ENCODE measurements at places on chromosomes 2 and 18. TPM values are rescaled to one million over a fixed set of nuclear protein-coding genes. Genes with fewer than 3 reads are reported as not detected.
A peak's percentile ranks its signal among the peaks of the same experiment; 100 is the strongest.

Gene PFN4
- 1.5 TPM for total RNA-seq

Gene SERPINB13
- not detected for total RNA-seq

Gene ALLC
- total RNA-seq: not detected

Gene CNGA3
- total RNA-seq: under 0.01 TPM

Gene TTN
- 0.33 TPM for total RNA-seq

Gene TRAPPC8
- 51.1 TPM for total RNA-seq

Gene MEIS1
- total RNA-seq: 119 TPM

Gene ALKAL2
- total RNA-seq: 0.17 TPM

Gene ERICH2
- total RNA-seq: 3.1 TPM

Gene RBM43
- 4.9 TPM for total RNA-seq

Gene MYCN
- not detected for total RNA-seq

Gene MYL1
- not detected for total RNA-seq

Gene SERPINB12
- not detected for total RNA-seq

DNA sequence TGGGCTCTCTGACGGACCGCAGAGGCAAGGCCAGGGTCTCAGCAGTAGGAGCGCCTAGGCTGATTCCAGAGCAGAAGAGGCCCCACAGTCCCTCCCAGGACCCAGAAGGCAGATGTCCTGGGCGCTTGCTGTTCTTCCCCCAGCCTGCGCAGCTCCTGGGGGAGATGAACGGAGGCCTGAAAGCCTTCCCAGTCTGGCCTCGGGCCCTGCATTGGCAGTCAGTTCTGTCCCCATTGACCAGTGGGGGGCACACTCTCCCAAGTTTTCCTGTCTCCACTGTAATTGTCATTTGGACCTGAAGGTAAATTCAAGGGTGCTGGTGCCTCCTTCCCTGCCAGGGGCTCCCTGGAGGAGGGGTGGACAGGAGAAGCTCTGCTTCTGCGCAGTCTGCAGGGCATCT, 345.7 kb downstream of the CYP26B1 start:
- peak; percentile 42 for DNase-seq

DNA sequence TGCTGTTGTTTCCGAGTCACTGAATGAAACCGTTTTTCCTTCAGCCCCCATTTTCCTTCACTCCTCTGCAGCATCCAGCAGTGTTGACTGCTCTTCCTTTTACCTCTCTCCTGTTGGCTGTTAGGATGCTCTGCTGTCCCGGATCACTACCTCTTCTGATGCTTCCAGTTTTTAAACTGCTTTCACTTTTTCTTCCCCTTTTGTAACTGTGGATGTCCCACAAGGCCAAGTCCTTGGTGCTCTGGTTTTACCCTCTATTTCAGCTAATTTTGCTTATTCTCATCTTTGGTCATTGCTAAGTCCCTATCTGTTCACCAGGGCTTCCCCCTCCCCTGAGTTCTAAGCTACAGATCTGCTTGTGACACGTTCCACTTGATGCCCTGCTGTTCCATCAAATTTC, 39.4 kb upstream of the MAP4K3 start:
- no peak for DNase-seq

DNA sequence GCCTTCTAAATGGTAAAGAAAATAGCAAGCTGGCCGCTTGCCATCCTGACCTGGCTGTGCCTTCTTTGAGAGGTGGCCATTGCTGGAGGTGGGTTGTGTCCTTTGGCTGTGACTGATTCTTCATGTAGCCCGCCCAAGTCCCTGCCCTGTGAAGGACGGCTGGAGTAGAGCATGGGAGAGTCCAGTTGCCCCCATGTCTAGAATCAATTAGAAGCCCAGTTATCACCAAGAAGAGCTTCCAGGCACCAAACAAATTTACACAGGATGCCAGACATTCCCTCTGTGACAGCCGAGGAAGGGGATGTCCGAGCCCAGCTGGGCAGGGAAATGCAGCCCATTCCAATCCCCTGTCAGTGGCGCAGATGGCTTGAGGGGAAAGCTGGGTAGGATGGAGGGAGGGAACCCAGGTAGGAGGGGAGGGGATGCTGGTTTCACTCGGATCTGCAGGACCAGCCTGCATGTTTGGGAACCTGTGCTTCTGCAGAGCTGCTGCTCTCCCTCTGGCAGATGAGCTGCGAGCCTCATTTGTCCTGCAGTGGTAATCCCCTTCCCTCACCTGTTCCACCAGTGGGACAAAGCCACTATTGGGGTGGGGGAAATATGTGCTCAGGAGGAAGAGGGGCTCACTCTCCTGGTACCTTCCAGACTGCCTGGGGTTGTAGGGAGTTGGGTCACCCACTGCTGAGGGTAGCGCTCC, 25.7 kb upstream of the ASB18 start:
- DNase-seq: no peak

- peak; percentile 83 for DNase-seq
These were observed 193.3 kb upstream of the AGAP1 start for GRCh38 chr2:235300368-235301201.

- DNase-seq: peak; percentile 89
These were observed 1237.1 kb downstream of the LRP1B start for GRCh38 chr2:140893685-140894084.

GRCh38 chr2:25201265-25201664, 32.9 kb upstream of the POMC start:
- DNase-seq: no peak

DNA sequence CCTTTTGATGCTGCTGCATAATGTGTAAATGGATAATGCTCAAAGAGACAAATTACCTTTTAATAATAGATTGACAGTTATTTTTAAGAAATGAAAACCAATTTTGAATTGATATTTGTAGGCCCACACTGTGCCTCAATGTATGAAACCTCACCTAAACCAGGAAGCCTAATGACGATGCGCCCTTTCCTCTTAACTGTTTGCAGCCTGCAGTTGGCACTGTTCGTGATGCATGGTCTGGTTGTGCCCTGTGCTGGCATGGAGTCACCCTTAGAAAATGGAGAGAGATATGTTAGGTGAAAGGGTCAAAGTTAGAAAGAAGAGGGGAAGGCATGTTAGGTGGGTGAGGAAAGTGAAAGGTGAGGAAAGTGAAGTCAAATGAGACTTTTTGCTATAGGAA, 390.2 kb downstream of the PTPRM start:
- DNase-seq: no peak

DNA sequence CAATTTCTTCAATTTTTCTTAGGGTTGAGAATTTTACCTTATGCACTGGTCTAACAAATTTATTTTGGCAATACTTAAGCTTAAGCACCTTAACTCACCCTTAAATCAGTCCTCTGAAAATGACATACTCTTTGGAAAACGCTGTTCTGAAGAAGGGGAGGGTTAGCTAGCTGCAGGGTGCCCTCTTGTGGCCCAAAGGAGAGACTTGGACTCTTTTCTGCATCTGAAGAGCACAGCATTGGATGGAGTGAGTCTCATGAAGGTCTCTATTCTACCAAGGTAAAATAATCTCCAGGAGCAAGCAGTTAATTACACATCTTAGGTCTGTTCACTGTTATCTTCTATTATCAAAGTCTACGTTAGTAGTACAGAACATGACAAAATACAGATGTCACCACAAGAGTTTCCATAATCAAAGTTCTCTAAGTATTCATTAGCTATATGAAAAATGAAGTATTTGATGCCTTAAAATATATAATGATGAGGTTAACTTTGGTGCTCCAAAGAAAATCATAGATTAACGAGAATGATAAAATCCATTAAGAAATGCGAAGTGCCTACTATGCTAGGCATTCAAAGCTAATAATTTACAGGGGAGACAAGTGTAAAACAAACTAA, 24.4 kb downstream of the PUM2 start:
- peak; percentile 55 for DNase-seq

- no peak for DNase-seq
These were observed 6.0 kb upstream of the NFATC1 start for GRCh38 chr18:79389689-79390088.

GRCh38 chr18:13376841-13377351, 158.3 kb downstream of the LDLRAD4 start:
- no peak for DNase-seq

- no peak for DNase-seq
These were observed 6.0 kb downstream of the HOXD3 start for GRCh38 chr2:176162911-176163671.

GRCh38 chr2:108189316-108189715, 50.5 kb upstream of the SULT1C3 start:
- peak; percentile 16 for DNase-seq

DNA sequence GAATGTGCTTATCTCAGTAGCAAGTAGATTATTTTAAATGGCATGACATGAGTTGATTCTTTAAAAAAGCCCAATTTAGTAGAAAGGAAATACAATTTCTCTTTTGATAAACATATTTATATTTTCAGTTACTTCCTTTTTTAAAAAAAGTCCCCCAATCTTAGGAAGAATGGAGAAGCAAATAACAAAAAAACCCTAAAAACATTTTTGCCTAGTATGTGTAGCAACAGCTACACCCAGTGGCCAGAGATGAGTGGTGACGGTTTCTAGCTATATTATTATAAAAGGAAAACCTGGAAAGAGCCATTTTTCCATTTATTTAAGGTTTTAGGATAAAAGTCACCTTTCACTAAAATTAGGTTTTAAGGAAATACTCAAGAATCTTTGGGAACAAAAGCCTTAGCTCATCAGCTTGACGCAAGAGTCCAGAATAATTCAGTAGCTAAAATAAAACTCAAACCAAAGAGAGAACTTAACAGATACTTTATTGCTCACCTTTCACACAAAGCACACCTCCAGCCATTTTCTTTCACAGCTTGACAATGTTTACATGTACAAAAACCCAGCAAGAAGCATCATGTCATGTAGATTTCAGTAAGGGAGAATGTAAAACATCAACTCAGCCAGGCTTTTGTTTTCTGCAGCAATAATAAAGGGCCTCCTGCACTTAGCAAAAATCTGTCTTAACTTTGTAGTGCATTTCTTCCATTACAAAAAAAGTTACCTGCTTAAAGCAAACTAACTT, 15.7 kb downstream of the FAM98A start:
- no peak for DNase-seq

DNA sequence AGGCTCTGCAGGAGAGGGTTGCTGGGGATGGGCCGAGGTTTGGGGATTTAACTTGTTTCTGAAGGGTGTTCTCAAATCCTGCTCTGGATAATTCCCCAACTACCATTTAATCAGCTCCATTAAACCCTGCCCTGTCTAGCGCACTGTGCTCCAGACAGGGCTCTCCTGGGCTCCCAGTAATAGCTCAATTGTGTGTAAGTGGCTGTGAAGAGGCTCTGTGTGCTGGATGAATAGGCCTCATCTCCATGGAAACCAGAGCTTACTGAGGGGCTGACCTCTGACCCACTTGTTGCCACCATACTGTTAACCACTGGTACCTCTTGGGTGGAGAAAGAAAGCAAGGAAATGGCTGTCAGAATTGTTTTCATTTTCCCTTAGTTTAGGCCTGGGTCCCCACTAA, 92.9 kb downstream of the TGOLN2 start:
- no peak for DNase-seq

GRCh38 chr18:55328301-55328700, 259.7 kb downstream of the TCF4 start:
- DNase-seq: peak; percentile 83

GRCh38 chr2:33108483-33109443, 162.0 kb downstream of the LTBP1 start:
- peak; percentile 96 for DNase-seq

GRCh38 chr2:192011196-192011595, 164.3 kb upstream of the CAVIN2 start:
- peak; percentile 64 for DNase-seq

DNA sequence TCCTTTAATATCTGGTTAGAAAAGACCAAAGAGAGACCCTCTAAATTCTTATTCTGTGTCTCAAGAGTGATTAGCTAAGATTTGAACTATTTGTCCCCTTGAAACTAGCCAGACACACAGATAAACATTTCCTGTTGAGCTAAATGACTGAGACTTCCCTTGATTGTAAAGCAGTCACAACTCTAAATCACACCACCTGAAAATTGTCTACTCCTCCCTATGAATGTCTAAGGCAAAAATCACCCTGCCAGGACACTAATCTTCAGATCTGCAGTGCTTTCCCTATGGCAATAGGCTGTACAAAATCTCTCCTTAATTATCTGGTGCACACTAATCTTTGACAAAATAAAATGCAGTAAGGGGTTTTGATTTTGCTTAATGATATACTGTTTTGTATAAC, 200.5 kb upstream of the GULP1 start:
- DNase-seq: no peak

DNA sequence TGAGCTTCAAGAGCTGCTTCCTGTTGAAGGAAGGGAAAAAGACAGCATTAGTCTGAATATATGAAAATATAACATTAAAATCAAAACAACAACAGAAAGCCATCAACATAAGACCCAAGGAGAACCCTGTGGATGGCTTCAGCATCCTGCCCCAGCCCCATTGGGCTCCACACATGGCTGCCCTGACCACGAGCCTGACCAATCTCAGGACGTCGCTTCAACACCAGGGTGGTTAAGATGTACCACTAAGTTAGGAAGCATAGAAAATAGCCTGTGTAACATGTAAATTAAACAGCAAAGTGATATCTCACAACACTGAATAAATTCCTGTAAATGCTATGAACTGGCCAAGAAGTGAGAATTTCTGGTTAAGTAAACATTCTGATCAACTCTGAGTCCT, 77.2 kb upstream of the CD226 start:
- no peak for DNase-seq

- DNase-seq: no peak
These were observed 212.0 kb upstream of the MGAT5 start for GRCh38 chr2:134041877-134042276.
